ENCODE measurements at places on chromosomes 3 and 15.

GRCh38 chr3:61340931-61341461 lies 89.7 kb upstream of the FHIT start:
- DNase-seq, result no peak

DNA sequence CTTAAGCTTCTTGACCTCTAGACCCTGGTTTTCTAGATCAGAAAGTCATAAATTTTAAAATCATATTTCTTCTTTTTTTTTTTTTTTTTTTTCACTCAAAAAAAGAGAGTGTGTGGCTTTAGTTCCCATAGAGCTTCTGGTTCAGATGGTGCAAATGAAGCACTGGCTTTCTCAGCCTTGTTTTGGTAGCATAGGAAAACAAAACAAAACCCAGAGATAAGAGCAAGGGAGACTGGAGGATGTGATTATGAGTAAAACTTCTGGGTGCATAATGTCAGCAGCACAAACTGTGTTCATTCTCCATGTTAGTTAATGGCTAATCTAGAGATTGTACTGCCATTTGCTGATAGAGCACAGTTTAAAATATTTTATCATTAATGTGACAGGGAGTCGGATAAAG lies 55.4 kb downstream of the RARB start:
- DNase-seq, result no peak

DNA sequence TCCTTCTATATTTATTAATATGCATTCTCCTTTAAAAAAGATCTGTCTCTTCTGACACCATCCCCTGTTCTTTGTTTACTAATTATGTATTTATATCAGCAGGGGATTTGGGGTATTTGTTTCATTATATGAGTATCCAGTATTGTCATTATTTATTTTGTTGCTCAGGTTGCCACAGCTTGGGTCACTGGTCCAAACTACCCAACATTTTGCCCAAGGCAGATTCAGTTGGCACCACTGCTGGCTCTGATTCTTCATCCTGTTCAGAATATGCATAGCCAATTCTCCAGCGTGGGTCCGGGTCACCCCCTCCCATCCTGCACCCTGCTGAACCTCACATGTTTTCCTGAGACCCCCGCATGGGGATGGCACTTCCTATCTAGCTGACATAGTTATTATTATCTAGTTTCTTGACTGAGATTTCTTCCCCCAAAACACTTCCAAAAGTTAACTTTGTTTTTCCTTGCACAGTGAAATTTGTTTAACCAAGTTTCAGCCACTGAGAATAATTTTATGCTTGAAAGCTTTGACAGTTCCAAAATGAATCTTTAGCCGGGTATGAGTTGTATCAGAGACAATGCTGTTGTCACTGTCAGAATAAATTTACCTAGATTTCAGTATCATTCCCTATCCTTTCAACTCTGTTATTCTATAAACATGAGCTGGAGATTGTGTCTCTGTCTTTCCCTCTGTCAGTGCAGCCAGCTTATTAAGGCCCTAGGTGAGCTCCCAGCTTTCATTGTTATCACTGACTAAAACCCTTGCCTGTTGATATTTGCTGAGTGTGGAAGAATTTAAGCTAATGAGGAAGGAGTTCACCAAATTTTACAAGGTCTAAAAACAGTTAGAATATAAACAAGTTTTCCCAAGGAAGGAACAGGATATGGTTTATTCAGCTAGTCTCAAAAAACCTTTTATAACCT lies 70.3 kb downstream of the TGFBR2 start:
- DNase-seq, result no peak

GRCh38 chr15:57647791-57648130 lies 56.1 kb downstream of the MYZAP start:
- no peak for DNase-seq

DNA sequence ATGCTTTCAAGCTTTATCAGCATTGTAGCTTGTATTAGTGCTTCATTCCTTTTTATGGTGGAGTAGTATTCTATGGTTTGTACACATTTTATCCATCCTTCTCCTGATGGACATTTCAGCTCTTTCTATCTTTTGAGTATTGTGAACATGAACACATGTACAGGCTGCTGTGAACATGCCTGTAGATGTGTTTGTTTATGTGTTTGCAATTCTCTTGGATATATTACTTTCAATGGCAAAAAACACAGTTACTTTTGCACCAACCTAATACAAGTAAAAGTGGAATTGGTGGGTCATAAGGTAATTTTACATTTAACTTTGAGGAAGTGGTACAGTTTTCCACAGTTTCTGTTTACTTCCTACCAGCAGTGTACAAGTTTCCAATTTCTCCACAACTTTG lies 180.4 kb downstream of the FNDC3B start:
- DNase-seq, result no peak

DNA sequence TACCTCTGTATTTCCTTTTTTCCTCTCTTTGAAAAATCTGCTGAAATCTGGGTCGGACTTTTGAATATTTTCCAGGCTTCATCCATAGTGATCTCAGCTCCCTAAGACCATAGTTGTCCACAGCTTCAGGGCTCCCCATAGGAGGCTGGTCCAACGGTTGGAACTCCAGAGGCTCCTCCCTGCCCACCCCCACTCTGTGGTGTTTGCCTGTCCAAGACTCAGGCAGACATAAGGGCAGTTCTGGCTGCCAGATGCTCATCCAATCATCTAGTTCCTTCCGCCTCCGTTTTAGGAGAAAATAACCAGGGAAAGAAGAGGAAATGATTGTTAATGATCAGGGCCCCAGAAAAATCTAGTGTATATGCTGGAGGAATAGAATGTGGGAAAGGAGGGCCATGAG lies 27.9 kb upstream of the PRTG start:
- no peak for DNase-seq

- no peak for DNase-seq
Measured at GRCh38 chr3:46076606-46077005, 49.3 kb upstream of the XCR1 start.

- no peak for DNase-seq
Measured at GRCh38 chr3:52028572-52028971, 27.8 kb downstream of the DUSP7 start.

- DNase-seq, result no peak
Measured at GRCh38 chr3:111068574-111068973, 3.0 kb upstream of the NECTIN3 start.

GRCh38 chr3:56025326-56025725 lies 442.9 kb downstream of the ERC2 start:
- DNase-seq, result no peak

DNA sequence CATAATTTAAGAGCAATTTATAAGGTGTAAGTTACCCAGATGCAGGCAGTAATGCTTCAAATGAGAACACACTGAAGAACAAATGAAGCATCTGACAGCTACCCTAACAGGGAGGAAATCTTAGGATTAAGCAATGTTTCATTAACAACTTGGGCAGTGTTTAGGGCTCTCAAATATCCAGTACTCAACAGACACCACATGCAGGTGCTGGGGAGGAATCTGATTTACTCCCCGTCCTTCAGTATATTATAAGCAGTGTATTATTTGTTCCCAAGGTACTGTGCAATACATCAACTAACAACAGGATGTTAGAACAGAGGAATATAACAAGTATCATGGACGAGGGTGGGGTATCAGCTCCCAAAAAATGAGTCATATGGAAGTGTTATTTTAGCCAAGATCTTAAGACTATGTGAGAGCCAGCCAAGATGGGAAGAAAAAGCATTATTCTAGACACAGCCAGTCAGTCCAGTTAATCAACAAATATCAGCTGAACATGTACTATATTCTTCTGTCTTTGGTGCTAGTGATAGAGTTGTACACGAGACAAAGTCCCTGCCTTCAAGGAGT lies 20.4 kb downstream of the BTBD1 start:
- DNase-seq, result no peak

DNA sequence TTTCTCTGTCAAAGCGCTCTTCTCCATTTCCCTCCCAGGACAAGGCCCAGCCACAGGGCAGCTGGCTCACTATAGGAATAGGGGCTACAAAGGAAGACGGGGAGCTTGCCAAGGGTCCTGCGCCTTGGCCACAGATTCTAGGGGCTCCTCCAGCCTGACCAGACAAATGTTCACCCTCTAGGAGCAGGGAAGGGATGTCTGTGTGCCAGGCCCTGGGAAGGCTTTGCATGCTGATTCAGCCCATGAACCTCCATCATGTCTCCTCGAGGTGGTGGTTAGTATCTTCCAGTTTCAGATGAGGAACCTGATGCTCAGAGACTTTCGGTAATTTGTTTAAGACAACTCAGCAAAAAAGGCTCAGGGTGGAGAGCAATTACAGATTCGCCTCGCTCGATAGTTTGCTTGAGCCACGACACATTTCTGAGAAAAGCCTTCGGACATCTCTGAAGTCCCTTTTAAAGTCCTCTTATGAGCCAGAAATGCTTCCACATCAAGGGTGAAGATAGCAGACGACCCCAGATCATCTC lies 110.0 kb downstream of the XXYLT1 start:
- DNase-seq, result no peak

DNA sequence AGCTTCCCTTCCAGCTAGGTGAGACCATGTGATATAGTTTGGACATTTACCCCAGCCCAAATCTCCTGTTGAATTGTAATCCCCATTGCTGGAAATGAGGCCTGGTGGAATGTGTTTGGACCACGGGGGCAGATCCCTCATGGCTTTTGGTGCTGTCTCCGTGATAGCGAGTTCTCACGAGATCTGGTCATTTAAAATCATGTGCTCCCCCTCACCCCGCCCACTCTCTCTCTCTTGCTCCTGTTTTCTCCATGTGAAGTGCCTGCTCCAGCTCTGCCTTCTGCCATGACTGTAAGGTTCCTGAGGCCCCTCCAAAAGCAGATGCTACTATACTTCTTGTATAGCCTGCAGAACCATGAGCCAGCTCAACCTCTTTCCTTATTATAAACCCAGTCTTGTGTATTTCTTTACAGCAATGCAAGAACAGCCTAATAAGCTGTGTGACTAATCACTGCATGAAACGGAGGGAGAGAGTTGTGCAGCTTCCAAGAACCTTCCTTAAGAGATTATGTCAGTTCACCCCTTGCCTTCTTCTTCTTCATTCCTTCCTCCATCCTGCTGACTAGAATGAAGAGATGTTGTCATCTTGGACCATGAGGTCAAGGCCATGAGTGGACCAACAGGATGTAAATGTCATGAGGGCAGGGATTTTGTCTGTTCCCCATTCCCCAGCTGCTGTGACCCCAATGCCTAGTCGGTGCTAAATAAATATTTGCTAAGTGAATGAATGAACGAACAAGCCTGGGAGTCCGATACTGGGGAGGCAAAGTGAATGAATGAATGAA lies 91.0 kb downstream of the CPN2 start:
- DNase-seq, result no peak

- DNase-seq, result no peak
Measured at GRCh38 chr3:188076176-188076575, 77.8 kb upstream of the LPP start.

- DNase-seq, result no peak
Measured at GRCh38 chr3:17119201-17120072, 234.7 kb downstream of the PLCL2 start.

DNA sequence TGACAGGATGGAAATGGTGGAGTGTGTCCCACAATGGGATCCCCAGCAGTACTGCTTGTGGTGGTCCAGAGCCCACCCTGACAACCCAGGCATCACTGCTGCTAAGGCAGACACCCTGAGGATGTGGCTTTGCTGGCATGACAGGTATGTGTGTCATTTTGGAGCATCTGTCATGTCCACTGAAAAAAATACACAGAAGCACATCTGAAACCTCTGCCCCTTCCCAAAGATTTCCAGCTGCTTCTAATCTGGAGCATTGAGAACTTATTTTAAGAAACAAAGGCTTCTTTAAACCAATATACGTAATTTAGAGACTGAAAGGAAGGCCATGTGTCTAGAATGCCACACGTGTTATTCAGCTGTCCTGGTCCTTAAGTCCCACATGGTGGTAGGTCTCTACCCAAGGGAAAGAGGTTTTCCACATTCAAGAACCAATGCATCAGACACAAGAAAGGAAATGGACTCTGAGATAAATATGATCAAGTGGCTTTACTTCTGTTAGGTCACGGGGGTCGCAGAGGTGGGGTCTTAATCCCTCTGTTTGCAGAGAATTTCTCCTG lies 88.3 kb downstream of the PDZRN3 start:
- no peak for DNase-seq

DNA sequence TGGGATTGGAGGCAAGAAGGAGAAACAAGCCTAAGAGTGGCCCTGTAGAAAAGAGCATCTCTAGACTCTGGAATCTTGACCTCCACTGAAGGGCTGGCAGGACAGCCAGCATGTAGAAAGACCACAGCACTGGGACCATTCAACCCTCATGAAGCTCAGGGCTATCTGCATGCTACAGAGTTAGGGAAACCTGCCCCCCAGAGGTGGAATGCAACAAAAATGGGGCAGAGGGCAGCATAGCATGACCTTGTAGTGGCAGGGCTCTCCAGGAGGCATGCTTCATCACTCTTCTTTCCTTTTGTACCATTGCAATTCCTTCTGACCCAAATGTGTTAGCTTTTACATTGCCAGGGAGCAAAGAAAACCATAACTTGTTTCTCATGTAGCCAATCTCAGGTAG lies 445.4 kb downstream of the EPHB1 start:
- no peak for DNase-seq
